ENCODE measurements at places on chromosomes 12 and 14.

- no peak for DNase-seq
Observed at GRCh38 chr14:79724934-79725717, 486.2 kb downstream of the DIO2 start.

DNA sequence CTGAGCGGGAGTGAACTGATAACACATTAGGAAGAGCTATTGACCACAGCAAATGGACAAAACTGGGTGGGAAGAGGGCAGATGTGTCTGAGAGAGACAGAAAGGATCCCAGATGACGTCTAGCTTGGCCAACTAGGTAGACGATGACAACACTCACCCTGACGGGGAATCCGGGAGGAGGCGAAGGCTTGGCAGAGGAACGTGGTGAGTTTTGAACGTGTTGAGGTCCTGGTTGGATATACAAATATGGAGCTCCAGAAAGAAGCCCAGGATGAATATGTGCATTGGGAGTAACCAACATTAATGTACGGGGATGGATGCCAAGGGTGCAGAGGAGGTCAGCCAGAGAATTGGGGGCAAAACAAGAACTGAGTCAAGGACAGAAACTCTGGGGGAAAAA is 60.7 kb downstream of the DPF3 start:
- no peak for DNase-seq

- DNase-seq, result no peak
Observed at GRCh38 chr14:69693145-69693544, 73.8 kb upstream of the SRSF5 start.

- DNase-seq, result no peak
Observed at GRCh38 chr14:43145361-43145760, 1361.7 kb downstream of the FSCB start.

GRCh38 chr14:58292187-58292586 is 6.2 kb upstream of the ARID4A start:
- no peak for DNase-seq

- no peak for DNase-seq
Observed at GRCh38 chr14:93926873-93927799, at the start of gene FAM181A. TSS of gene FAM181A (plus strand) at chr14:93927344. CDS start at chr14:93928286, 942 bp downstream.

DNA sequence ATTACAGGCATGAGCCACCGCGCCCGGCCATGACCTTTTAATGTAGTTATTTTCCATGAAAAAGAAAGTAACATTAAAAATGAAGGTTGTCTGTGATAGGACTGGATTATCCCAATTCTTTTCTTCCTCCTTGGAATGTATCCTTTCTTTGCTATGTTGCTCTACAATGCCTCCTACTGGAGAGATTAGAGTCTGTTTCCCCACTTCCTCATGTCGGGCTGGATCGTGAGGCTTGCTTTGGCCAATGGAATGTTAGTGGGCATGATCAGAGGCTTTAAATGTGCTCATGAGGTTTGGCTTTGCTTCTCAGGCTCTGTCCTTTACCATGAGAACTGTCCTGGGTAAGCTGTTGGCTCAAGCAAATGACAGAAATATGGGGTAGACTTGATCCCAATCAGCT is 34.7 kb upstream of the SOCS2 start:
- DNase-seq, result no peak

Measured in stimulated activated effector memory CD8-positive, alpha-beta T cell treated with anti-CD3 and anti-CD28 coated beads, Interleukin-12 subunit alpha, Interleukin-12 subunit beta, amount 100 ng/mL, for 72 hours (primary cell).